Activated CD4-positive, alpha-beta T cell treated with anti-CD3 and anti-CD28 coated beads, Interleukin-2, amount 10 ng/mL, durations not matched to agents 7 days and 5 days (primary cell): ENCODE measurements at places on chromosomes 3 and 15.

- DNase-seq: no peak
Observed at GRCh38 chr3:30597131-30597768, 9.2 kb upstream of the TGFBR2 start.

GRCh38 chr3:47433796-47434195, 41.9 kb downstream of the SCAP start:
- no peak for DNase-seq

- DNase-seq: no peak
Observed at GRCh38 chr15:100159436-100159835, 182.3 kb downstream of the ADAMTS17 start.

DNA sequence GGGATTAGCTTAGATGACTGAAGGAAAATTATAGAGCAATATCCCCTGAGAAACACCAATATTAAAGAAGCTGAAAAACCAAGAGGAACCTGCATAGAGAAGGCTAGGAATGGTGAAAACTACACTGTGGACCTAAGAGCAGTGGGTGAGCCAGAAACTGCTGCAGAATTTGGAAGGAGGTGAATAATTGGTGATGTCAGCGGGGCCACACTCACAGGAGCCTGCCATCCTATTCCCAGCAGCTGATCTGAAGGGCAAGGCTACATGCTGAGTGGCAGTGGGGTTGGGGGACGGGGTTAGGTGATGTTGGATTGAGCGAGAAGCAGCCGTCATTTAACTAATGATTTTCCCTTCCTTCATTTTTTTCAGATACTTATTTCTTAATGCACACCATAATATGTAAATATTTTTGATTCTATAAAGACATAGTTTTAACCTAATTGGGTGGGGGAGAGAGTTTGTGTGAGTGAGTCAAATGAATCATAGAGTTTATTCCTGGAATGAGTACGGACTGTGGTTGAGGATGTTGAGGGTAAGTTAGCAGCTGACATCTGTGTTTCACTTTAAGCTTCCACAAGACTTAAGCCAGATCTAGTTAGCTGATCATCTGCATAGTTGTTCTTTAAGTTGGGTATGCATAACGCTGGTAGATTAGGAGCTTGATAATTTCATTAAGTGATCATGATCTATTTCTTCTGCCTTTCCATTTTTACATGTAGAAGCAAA, 222.8 kb downstream of the PTPRG start:
- no peak for DNase-seq

GRCh38 chr15:25990220-25990619, 127.1 kb upstream of the ATP10A start:
- DNase-seq: no peak

GRCh38 chr3:42119561-42120355, 28.6 kb downstream of the TRAK1 start:
- DNase-seq: no peak

DNA sequence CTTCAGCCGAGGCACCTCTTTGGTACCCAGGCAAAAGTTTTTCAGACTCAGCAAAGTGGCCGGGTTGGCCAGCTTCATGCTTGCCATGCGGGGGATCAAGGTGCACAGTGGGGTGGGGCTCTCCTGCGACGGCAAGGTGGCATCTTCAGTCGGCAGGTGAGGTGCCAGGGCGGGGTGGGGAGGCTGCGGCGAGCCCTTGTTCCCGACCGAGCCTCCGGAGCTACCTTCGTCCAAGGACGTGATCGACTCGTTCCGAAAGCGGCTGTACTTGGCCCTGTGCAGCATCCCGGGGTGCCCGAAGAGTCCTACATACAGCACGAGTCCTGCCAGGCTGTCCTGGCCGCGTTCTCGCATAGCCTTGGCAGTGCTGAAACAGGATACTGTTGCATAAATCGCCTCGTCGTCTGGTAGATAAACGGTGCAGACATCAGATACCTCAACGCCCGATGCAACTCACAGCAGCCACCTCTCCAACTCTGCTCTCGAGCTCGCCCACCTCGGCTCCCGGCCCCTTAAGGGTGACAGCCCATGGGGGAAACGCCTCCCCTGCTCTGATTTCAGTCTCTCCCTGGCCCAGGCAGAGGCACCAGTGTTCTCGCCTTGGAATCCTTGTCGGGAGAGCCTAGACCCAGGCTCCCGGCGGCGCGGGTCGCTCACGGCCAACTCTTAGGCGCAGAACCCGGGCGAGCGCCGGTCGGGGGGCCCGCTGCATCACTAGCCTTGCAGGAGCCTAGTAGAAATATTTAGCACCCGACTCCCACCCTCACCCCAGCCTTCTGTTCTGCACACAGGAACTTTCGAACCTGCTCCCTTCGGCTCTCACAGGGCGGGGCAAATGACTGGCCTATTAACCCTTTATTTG, 826 bp downstream of the SHC4 start:
- DNase-seq: no peak

DNA sequence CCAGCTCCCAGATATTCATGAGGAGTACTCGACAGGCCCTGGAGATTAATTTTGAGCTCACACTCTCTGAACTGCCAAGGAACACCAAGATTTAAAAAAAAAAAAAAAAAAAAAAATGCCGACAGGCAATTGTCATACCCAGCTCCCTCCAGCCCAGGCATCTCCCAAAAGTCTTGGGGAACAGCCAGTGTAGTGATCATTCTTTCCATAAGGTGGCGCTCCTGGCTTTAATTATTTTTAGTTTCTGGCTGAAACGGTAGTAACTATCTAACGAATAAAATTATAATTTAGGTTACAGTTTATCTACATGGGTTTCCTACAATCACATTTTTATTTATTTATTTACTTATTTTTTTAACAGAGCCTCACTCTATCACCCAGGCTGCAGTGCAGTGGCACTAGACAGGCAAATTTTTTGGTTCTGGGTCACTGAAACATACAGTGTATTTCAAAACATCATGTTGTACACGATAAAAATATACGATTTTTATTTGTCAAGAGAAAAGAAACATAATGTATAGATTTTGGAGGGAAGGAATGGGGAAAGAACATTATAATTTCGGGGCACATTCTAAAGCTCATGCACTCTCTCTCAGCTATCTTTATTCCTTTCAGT, 157.3 kb downstream of the ADAMTS9 start:
- DNase-seq: peak; percentile 22

DNA sequence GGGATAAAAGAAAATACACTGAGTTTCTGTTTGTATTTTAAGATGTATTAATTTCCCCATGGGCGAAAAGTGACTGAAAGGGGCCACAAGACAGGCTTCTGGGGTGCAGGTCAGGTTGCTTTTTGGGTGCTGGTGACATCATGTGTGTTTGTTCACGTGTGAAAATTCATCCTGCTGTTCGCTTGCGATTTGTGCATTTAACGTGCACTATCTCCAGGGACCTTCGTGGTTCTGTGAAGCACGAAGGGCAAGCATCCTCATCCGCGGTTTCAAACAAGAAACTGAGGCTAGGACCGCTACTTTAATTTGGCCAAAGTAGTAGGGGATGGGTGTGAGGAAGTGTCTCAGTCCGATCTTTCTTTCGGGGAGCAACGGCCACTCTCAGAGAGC, 1.6 kb upstream of the SMAD6 start:
- peak; percentile 22 for DNase-seq

DNA sequence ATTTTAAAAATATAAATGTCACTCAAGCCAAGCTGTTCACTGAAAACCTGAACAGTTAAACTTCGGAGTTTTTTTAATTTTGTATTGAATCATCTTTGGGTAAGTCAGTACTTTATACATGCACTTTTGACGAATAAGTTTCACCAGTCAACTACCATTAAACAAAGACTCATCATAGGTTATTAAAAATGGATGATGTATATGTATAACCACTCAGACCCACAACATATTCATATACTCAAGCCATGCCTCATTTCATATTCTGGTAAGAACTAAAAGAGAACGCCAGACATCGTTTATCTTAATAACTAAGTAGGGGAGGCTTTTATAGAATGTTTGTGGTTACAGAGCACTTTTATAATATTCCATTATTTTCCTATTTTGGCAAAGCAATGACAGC, 18.3 kb downstream of the MSL2 start:
- no peak for DNase-seq

DNA sequence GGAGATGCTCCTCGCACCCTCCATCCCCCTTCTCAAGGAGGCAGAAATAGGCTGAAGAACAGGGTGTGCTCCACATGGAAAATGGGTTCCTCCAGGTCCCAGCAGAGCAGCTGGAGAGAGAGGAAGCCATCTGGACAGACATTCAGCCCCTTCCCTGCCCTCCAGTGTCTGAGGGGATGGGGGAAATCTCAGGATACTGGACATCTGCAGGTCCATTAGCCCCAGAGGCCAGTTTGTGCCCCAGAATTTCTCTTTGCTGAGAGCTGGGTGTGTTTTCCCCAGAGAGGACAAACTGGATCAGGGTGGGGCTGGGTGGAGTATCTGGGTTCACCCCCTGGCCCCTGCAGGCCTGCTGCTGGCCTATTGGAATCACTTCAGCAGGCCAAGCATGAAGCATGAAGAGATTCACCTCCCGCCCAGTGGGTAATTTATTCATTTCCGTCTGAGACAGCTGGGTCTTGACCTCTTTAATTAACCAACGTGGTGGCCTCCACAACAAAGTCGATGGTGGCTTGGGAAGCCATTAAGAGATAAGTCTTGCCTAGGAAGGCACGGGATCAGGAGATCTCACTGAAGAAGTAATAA, 4.6 kb downstream of the FAM3D start:
- DNase-seq: no peak
